ENCODE measurements at places on chromosomes 6 and 20.

DNA sequence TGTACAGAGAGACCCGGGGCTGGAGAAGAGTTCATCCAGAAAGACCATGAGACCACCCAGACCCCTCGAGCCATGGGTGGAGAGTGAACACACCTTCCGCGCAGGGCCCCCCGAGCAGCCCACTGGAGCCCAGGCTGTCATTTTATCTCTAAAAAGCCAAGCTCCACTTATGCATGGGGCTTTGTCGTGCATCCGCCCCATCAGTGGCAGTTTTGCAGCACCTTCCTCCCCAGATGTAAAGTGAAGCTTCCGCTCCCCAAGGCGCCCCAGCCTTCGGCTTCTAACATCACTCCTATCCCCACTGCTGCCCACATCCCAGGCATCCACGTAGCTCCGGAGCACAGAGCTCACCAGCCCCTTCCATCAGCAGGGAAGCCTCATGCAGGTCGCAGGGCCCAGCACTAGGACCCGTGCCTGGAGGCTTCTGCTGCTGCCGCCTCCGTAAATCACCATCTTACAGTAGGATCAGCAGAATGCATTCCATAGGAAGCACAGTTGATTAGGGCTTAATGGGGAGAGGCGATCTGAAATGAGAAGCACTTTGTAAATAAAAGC lies 301.1 kb downstream of the TAF4 start:
- DNase-seq = no peak

DNA sequence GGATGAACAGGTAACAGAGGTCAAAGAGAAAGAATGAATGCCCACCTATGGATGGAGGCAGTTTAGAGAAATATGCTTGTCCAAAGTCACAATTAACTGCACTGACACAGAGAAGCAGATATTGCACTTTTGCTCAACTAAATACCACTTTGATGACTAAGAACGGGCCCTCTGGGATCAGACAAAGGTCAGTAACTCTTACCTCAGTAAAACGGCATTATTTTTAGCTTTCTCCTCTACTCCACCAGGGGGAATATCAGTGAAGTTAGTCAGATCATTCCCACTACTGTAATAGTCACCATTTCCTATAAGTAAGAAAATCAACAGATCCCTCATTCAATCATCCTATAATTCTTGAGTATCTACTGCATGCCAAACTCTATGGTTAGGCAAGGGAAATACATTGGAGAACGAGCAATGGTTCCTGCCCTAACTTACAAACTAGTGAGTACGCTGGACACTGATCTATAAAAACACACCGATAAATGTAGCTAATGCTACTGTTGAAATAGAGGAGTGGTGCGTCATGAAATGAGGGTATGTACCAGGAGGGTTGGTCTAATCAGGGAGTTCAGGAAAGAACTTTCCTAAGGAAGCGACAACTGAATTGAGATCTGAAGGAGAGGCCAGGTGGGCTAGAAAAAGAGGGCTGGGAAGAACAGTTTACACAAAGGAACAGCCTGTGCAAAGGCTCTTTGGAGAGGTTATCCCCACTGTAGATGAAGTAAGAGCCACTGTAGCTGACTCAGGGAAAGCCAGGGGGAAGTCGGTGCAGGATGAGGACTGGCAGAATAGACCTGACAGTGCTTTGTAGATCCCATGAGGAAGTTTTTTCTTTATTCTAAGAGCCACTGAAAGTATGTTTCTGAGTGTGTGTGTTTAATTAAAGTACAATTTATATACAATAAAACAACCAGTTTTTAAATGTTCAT lies 9.2 kb downstream of the ECI2 start:
- no peak for DNase-seq

DNA sequence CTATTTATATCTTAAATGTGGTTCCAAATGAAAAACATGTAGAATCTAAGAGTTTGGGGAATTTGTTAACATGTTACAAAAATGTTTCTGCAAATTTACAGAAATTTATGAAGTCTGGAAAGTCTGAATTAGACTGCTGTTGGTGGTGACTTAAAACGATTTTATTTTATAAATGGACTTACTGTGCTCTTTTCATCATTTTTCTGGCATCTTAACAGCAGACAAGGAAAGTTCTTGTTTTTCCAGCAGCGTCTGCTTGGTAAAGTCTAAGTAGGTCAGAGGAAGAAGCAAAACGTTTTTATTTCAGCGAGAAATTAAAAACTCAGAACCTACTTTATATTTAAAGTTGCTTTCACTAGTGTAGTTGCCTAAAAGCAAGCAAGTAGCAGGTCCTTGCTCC lies 48.6 kb upstream of the COL9A1 start:
- DNase-seq = no peak

- DNase-seq = no peak
Measured at GRCh38 chr20:36532388-36532787, 8.9 kb upstream of the MYL9 start.

DNA sequence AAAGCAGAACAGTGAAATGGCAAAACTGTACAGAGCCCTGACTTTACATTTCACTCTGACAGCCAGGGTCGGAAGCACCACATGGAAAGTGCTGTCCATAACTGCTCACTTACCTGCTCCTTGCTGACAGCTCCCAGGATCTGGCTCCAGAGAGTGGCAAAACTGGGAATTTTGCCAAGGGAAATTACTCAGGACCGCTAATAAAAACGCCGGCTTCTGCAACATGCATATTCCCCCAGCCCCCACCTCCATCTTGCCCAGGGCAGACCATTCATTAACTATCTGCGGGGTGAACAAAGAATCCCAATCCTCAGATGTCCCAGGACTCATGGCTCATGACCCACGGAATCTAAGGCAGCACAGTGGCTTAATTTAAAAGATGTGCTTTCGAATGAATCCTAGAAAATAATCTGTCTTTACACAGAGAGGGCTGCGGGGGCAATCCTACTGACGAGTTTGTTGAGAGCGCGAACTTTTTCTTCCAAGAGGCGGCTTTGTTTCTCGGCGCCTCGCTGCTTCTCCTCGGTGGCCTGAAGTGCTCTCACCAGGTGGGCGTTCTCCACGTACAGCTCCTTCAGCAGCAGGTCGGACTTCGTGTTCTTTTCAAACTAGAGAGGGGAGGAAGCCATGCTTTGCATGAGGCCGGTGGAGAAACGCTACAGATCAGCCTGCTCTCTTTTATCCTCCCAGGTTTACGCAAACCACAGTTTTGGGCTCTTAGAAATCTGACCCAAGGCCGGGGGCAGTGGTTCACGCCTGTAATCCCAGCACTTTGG lies 45.8 kb downstream of the GINS1 start:
- DNase-seq = no peak

DNA sequence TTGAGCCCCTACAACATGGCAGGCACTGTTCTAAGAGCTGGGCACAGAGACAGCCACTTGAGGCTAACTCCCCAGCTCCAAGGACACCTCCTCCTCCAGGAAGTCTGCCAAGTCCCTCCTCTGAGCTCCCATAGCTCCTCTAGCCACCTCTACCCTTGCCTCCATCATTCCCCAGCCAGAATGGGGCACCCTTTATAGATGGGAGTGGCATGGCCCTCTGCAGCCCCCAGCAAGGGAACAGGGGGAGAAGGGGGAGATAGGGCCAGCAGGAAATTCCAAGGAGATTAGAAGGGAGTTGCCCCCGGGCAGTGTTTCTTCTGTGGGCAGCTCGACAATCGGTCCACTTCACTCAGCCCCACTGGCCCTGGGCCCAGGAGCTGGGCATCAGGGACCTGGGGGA lies 19.7 kb upstream of the TLDC2 start:
- no peak for DNase-seq

DNA sequence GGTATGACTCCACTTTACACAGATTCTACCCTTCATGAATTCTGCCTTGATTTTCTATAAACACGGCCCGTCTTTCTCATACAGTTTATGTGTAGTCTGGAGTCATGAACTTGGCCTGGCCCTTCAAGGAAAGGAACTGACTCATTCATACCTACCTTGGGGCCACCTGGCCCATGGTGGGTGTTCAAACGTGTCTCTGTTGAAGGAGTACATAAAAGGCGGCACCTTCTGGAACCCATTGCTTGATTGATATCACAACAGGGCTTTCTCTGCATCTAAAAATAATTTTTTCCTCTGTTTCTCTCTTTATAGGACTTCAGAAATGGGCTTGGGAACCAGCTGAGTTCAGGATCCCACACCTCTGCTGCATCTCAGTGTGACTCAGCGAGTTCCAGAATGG lies 363.0 kb upstream of the SOX4 start:
- DNase-seq = no peak

- no peak for DNase-seq
Measured at GRCh38 chr6:154921482-154921881, 73.6 kb upstream of the TIAM2 start.

DNA sequence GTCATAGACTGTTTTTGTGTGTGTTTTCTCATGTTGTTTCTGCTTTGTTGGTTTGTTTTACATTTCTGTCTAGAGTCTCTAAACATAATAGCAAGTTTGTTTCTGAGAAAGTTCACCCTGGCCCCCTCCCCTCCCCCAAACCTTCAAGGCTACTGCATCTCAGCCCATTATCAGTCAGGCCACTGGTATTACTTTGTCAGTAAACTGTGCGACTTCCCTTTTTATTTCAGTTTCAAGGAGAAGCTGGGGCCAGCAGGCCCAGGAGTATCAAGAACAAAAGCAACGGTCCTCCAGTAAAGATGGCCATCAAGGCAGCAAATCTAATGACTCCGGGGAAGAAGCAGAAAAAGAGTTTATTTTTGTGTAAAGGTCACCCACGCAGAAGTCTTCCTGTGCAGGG lies 32.8 kb upstream of the SCGN start:
- DNase-seq = no peak

DNA sequence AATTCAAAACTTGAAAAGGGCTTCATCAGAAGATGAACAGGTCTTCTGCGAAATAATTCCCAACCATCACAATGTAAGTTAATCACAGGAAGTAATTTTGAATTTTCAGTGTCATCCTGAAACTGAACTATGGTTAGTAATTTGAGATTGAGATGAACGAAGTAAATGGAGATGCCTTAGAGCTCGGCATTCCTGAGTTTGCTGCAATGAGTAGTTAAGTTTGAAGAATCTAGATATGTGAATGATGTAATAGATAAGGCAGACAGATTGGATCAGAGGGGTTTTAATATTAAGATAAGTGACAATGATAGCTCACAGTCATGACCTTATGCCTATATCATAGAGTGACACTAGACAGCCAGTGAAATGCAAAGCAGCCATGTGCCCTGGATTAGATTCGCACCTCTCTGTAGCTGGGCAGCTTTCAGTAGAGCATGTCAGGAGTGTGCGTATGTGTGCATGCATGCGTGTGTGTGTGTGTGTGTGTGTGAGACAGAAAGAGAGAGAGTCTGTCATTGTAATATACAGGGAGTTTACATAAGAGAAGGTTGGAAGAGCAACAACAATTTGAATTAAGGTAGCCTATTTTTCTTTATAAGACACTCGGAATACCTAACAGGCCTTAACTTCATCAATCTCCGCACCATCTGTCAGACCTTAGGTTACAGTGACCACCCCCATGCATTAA lies 233.0 kb downstream of the GMPR start:
- DNase-seq = no peak

DNA sequence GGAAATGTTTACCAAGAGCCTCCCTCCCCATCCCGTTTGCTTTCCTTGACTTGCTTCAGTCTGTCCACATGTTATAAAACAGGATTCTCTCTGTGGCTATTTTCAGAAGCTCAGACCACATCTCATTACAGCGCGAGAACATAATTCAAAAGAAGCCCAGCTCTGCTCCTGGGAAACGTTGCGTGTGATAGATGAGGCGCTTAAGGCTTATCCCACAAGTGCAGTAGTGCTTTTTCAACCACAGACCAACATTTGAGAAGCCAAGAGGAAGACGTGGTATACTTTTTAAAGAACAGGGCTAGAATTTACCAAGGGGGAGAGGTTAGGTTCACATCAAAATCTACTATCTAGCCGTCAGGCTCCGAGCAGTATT lies 239.5 kb downstream of the SLC24A3 start:
- DNase-seq = no peak

DNA sequence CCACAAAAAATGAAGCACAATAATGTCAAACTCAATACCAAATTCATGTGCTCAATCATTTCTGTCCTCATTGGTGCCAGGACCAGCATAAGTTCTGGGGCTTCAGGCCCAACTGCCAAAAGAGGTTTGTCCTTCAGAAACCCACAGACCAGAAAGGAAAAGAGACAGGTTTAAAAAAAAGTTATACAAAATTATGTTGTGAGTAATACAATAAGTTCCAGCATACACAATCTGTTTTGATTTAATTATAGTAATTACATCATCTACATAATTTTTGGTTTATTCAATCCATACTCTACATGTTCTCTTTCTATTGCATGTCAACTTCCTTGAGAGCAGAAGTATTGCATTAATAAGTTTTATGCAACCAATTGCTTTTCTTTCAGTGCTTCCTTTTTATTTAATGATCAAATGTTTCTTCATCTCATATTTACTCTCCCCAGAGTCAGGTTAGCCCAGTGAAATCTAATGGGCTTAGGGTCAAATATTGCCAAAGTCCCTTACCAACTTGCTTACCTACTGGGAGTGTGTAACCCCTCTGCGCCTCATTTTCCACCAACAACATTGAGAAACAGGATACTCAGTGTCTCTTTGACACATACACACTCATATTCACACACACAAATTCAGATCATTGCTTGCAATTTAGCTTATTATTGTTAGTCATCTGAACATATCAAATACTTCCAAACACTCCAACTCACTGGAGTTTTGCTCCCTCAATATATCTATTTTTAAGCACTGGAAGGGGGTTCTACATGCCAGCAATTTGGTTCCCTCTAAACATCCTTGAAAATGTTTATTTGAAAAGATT lies 424.4 kb upstream of the MARCKS start:
- DNase-seq = no peak

- DNase-seq = no peak
Measured at GRCh38 chr20:59351157-59352040, 51.0 kb downstream of the EDN3 start.

- DNase-seq = no peak
Measured at GRCh38 chr6:116461331-116461931, at the start of gene CALHM6. TSS of gene CALHM6 (plus strand) at chr6:116461375. CDS start at chr6:116461930, 555 bp downstream.

DNA sequence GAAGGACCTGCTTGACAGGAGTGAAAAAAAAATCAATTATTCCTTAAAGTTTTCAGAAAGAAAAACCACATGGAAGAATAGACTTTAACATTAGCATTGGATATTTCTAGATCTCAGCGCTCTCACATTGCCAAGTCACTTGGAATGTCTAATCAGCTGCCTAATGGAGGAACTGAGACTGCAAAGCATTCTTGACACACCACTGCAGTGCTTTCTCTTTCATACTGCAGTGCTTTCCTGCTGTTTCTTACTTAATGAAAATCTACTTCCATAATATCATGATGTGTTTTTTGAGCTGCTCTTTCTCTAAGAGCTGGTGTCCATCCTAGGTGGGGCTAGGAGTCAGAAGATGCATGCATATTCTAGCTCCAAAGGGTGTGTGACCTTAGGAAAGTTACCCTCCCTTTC lies 20.4 kb upstream of the MCM3 start:
- no peak for DNase-seq
